ENCODE measurements at places on chromosomes 5 and 9.

DNA sequence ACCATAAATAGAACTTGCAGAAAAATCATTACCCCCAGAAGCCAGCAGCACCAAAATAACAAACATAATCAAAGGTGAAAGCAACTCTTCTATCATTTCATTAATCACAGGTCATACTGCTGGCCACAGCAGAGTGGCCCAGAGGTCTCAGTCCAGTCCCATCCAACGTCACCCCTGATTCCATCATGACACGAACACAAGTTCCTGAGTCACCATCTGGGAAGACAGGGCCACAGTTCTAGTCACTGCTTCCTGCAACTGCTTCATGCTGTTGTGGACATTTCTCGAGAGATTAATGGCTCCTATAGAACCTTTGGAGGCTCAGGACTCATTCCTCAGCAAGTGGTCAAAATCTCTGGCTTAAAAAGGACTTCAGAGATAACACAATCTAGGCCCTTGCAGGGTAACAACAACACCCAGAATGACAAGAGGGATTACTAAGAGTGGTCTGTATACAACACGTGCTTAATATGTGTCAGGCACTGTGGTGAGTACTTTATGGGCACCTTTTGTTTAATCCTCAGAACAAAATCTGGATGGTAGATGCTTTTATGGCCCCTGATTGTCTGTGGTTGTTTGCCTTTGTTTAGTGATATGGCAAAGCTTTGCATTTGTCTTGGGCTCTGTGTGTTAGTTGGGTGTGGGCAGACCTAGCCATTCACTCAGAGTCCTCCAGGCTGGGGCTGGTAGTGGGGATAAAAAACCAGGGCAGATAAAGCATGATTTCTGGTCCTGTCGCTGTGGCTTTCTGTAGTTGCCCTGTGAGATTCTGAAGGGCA is 184.3 kb downstream of the DAB2IP start:
- DNase-seq = no peak

DNA sequence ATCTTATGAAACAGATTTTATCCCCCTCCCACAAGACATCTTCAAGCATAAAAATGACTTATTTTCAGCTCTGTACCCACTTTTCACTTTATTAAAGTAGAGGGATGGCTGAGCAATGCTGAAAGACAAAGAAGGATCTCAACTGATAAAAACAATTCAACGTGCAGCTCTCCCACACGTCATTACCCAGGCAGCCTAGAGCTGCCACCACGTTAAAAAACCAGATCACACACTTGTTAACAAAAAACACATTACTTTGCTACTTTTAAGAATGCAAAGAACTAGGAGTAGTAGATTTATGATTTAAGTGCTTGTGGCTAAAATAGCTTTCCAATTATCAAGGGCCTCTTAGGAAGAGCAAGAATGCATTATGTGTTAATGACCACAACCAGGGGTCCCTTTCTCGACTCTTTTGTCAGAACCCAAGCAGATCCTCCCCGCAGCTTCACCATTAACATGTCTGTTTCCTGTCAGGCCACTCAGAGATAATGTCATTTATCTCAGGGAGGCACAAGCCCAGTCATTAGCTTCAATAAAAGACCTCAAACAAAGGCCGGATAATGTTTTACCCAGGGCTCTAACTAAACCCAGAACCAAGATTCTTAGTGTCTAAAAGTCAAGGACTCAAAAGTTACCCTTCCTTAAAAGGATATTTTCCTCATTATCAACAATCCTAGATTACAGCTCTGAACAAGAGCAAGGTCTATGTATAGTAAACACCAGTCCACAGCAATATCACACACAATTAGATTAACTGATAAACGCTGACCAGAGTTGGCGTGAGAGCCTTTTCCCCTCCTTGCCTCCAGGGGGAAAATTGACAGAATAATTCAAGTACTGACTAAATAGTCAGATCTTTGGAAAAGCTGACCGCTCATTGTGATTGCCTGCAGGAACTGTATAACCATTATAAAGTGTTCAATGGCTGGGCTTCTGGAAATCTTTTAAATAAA is 7.5 kb downstream of the ZNF608 start:
- DNase-seq = no peak

- DNase-seq = no peak
Measured at GRCh38 chr9:109889456-109889855, 109.5 kb downstream of the PALM2AKAP2 start.

DNA sequence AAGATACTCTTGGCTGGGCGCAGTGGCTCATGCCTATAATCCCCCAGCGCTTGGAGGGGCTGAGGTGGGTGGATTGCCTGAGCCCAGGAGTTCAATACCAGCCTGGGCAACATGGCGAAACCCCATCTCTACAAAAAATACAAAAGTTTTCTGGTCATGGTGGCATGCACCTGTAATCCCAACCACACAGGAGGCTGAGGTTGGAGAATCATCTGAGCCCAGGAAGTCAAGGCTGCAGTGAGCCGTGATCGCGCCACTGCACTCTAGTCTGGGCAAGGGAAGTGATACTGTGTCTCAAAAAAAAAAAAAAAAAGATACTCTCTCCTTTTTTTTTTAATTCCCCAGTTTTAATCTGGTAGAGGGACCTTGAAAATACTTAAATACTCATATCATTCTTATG is 15.0 kb downstream of the ANKRD33B start:
- DNase-seq = no peak

- DNase-seq = no peak
Measured at GRCh38 chr9:127979333-127980059, 1.3 kb downstream of the EEIG1 start.

GRCh38 chr9:92425474-92425873 is 1.2 kb upstream of the OMD start:
- DNase-seq = no peak

GRCh38 chr5:61019642-61020041 is 74.6 kb downstream of the NDUFAF2 start:
- DNase-seq = no peak

- no peak for DNase-seq
Measured at GRCh38 chr9:137138058-137138721, 764 bp upstream of the GRIN1 start.

DNA sequence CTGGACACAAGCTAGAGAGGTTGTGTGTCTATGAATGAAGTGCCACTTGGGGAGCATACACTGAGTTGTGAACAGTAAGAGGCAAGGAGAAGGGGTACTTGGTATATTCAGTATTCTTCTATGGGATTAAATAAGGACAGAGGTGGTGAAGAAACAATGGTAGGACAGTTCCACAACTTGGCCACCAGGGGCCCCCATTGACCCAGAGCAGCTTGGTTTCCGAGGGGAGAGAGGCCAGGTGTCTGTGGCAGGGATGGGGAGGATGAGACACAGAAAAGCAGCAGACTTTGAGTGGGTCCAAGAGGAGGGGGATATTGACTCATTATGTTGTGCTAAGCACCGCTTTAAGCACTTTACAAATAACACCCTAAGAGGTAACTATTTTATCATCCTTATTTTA is 220.6 kb downstream of the MELK start:
- DNase-seq = no peak

DNA sequence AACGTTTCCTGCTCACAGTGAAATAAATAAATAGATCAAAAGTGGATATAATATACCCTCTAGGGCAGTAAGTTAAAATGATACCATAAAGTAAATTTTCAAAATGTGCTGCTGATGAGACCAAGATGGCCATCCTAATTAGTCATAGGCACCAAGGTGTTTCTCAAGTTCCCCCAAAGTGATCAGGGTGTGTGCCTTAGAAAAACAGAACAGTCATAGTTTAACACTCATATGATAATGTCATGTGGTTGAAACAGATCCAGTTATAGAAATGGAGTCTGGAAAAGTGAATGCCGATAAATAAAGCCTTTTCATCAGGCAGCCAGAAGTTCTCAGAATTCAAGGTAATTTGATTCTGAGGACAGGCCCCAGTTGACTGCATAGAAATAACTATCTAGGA is 161.5 kb upstream of the CDKN2B start:
- DNase-seq = no peak

DNA sequence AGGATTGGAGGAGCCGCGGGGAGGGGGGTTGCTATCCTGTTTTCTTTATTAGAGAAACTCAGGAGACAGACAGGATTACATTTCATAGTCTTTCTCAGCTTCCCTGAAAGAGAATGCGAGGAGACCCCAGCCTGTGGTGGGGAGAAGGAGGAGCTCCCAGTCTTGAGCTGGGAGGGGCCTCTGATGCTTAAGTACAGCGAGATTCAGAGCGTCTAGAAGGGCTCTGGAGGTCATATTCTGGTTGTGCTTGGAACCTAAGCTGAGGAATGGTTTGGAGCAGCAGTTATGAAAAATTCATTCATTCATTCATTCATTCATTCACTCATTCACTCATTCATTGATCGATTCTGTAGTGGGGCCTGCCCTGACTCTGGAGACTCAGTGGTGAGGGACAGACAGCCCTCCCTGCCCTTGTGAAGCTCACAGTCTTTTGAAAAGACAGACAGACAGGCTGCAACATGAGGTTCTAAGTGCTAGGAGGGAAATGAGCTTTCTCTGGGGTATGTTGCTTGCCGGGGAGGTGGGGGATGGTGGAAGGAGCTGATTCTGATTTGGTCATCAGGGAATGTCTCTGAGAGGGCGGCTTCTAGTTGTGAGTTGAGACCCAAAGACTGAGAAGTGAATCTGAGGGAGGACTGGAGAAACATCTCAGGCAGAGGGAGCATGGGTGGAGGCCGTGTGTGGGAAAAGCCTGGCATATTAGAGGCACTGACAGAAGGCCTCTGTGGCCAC is 2.5 kb upstream of the SPRY4 start:
- no peak for DNase-seq

Measured in activated T-cell treated with anti-CD3 and anti-CD28 coated beads for 4 hours (primary cell).